SJCRH30 (cell line): ENCODE measurements at places on chromosomes 2 and 18. TPM values are rescaled to one million over a fixed set of nuclear protein-coding genes. Genes with fewer than 3 reads are reported as not detected.

COL5A2 gene
- 215 and 218 TPM in 2 replicates for total RNA-seq

ALPP gene
- 0.08 TPM in 1 of 2 replicates, not detected in the other for total RNA-seq

KATNAL2 gene
- 4.2 and 5.1 TPM in 2 replicates for total RNA-seq

DIPK1C gene
- total RNA-seq, result not detected in 2 replicates

GPR75 gene
- 3.2 and 4.5 TPM in 2 replicates for total RNA-seq
